Epithelial cell of proximal tubule (primary cell): ENCODE measurements at places on chromosomes 3 and 15.

DNA sequence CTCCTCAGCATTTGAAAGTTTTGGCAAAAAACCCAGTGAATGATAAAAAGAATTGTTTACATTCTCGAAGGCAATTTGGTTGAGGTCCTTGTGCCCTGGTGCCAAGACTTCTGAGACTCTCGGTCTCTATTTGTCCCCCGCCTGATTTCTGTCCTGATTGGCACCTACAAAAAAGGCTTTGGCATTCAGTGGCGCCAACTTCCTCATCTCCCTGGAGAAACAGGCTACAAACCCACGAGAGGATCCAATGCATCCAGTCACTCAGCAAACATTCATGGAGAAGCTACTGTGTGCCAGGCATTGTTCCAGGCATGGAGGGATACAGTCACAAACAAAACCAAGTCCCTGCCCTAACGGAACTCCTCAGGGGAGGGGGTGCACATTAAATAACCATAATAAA, 42.7 kb downstream of the HES1 start:
- DNase-seq, result no peak

- no peak for DNase-seq
Measured at GRCh38 chr15:55796321-55796965, 53.5 kb upstream of the PRTG start.

DNA sequence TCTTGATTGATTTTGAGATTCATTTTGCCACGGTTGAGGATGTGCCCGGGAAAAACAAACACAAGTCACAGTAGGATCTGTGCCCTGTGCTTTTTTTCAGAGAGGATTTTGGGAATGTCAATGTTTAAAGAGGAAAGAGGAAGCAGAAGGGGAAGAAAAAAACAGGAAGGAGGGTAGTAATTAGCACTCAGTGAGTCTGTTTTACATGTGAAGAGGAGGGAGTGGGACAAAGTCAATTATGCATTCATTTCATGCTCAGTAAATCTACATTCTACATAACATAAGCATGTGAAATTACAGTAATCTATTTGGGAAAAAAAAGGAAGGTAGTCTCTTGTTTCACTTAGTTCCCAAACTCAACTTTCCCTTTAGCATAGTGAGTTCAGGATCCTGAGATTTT, 18.3 kb upstream of the CD200 start:
- no peak for DNase-seq

GRCh38 chr3:170816341-170816740, 53.7 kb downstream of the RPL22L1 start:
- DNase-seq, result no peak
